ENCODE measurements at places on chromosomes 1 and 21. TPM values are rescaled to one million over a fixed set of nuclear protein-coding genes. Genes with fewer than 3 reads are reported as not detected.
A peak's percentile ranks its signal among the peaks of the same experiment; 100 is the strongest.

GRCh38 chr1:178973652-178974101, 52.0 kb upstream of the FAM20B start:
- DNase-seq = no peak

- DNase-seq = no peak
Observed at GRCh38 chr1:43302721-43303470, 2.1 kb downstream of the TIE1 start.

DNA sequence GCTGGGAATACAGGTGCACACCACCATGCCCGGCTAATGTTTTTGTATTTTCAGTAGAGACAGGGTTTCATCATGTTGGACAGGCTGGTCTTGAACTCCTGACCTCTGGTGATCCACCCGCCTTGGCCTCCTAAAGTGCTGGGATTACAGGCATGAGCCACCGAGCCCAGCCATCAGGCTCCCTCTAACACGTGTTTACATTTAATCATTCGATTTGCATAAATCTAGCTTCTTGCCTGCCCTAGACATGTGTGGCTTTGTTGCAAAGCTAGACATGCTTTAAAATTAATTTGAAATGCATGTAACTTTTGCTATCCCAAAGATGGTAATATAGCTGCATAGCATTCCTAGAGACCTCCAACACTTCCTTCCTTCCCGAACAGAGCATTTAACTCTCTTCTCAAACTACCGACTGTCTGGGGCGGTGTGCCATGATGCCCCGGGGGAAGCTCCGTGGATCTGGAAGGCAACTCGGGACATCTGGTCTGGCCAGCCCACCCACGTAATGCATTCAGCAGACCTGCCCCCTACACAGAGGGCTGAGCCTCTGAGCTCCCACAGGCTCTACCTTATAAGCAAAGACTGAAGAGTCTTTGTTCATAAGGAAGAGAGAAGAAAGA, 34.6 kb upstream of the NID1 start:
- DNase-seq = peak; percentile 24

DNA sequence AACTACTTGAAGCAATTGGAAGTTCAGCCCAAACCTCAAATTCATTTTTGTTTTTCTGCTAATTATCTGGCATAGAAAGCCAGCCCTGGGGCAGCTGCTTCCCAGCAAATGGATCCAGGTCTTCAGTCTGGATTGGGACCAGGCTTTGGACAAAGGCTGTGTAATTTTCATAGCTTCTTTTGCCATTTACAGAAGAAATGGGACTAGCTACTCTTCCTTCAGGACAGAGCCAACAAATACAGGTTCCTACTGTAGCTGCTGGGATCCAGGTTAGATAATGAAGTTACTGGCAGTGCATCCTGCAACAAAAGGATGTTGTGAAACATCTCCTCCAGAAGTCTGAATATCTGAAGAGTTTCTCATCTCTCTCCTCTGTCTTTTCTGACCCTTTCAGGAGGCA, 171.5 kb upstream of the CAMK1G start:
- DNase-seq = no peak

GRCh38 chr1:213008564-213008963, 7.1 kb downstream of the ANGEL2 start:
- no peak for DNase-seq

DNA sequence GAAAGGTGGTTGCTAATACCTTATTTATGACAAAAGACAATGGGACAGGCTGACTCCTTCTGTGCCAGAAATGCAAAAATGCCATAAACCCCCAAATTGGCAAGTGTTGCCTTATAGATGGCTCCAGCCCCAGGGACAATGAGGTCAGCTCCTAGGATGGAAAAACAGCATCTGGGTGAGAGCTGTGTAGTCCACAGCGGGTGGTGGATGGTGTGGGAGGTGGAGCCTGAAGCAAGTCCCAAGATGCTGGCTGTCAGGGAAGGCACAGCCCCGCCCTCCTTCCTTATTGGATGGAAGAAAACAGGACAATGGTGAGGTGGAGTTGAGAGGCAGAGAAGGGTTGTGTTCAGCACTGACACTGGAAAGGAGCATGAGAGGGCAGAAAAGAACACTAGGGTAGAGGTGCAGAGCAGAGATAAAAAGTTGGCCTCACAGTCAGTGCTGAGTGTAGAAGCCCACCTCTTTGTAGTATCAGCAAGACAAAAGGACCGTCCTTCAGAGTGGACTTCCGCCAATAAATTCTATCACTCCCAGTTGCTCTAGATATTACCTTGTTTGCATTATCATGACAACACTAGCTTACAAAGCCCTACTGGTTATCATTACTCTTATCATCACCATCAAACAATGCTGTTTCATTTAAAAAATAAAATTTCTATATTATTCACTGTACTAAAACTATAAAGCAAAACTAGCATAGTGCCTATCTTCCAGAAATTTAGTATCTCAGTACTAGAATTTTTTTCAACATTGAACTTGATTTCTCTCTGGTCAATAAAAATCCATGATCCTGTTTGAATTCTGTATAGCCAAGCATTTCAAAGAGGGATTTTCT, 3.7 kb upstream of the SDE2 start:
- no peak for DNase-seq

Gene ENTREP3
- 24.1 TPM for total RNA-seq

Gene SPAG17
- 0.22 TPM for total RNA-seq

Gene IL20
- total RNA-seq = not detected

Data from tibial nerve (tissue), 4 donors.